Esophagus squamous epithelium (tissue), 5 donors: ENCODE measurements at places on chromosomes 2 and 18. TPM values are rescaled to one million over a fixed set of nuclear protein-coding genes. Genes with fewer than 3 reads are reported as not detected.

DNA sequence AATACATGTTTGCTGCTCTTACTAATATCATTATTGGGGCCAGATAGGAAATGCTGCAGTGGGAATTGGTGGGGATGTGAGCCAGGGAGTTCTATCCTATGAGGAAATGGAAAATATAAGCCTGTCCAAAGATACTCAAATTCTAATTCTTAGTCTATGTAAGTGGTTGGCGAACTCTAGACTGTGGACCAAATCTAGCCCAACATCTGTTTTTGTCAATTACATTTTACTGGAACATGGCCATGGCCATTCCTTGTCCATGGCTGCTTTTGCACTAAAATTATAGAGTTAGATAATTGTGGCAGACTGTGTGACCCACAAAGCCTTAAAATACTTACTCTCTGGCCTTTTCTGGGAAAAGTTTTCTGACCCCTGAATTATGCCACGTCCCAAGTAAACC is 113.3 kb downstream of the MGAT5 start:
- no peak for DNase-seq
- H3K27ac ChIP-seq = no peak overlapping the region
- H3K36me3 ChIP-seq = no peaks in the 10 kb centered on the region
- H3K4me3 ChIP-seq = no peak overlapping the region

DNA sequence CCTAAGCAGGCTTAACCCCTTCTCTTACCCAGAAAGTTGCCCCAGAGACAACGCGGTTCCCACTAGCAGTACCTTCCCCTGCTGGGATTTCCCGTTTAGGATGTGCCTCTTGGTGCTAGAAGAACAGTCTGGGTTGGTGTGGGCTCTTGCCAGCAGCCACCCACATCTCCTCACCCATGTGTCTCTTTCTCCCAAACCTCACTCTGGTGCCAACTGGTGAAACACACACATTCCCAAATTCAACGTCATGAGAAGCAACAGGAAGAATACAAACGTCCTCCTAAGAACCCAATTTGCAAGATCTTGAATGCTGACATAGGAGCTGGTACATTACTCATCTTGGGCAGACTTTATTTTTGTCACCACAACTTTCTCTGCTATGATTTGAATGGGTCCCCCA is 36.2 kb downstream of the DIPK1C start:
- H3K4me3 ChIP-seq = no peak overlapping the region
- no peak for DNase-seq
- no peak overlapping the region for H3K27ac ChIP-seq
- no peaks in the 10 kb centered on the region for H3K36me3 ChIP-seq

- no peak overlapping the region for H3K4me3 ChIP-seq
- no peak for DNase-seq
- peaks cover 6% of the 10 kb centered on the region for H3K4me1 ChIP-seq
These were observed 143.5 kb downstream of the AQP4 start for GRCh38 chr18:26721854-26722564.

GRCh38 chr2:175843625-175844024 is 158.4 kb downstream of the LNPK start:
- H3K36me3 ChIP-seq = no peaks in the 10 kb centered on the region
- H3K27ac ChIP-seq = no peak overlapping the region
- H3K27me3 ChIP-seq = no peaks in the 10 kb centered on the region
- DNase-seq = no peak
- no peak overlapping the region for H3K4me3 ChIP-seq

- H3K27ac ChIP-seq = no peak overlapping the region
- DNase-seq = no peak
- no peaks in the 10 kb centered on the region for H3K36me3 ChIP-seq
- no peaks in the 10 kb centered on the region for H3K27me3 ChIP-seq
- H3K4me3 ChIP-seq = no peak overlapping the region
These were observed 42.7 kb upstream of the ACTR3 start for GRCh38 chr2:113847144-113847543.

DNA sequence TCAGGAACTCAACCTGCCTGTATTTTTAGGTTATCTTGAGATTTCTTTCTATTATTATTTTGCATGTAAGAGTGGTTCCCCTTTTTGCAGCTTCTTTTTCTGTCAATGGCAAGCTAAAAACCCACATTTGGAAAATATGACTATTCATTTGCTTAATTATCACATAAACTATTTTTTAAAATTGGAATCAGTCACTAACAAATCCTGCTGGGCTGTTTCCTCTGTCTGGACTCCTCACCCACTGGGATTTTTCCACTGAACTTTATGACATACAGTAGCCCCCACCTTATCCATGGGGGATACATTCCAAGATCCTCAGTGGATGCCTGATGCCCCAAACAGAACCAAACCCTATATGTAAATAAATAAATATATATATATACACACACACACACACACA is 447.3 kb downstream of the DLGAP1 start:
- no peak for DNase-seq
- H3K4me3 ChIP-seq = no peak overlapping the region
- no peaks in the 10 kb centered on the region for H3K27me3 ChIP-seq

DNA sequence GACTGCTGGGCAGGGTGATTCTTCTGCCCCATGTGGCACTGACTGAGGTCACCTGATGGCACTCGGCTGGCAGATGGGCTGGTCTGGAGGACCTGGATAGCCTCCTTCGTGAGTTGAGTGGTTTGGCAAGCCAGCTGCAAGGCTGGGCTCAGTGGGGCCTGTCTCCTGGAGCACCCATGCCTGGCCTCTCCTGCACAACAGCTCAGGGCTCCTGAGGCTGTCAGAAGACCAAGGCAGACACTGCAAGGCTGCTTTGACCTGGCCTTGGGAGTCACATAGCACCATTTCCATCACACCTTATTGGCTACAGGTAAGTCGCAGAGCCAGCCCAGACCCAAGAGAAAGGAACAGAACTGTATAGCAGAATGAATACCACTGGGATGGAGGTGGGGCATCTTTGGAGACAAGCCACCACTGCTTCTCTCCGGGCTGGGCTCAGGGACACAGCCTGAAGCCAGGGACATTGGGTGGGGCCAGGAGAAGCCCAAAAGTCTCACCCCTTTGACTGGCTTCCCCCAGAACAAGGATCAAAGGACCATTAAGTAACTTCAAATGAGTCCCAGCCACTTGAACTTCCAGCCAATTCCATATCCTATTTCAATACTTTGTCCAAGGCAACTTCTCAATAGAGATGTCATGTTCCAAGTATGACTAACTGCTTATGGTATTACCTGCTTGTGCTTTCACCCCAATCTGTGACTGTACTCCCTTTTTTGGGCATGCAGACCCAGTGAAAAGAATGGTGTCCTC is 156.3 kb downstream of the CABLES1 start:
- DNase-seq = no peak
- H3K36me3 ChIP-seq = no peaks in the 10 kb centered on the region
- no peak overlapping the region for H3K4me3 ChIP-seq

DNA sequence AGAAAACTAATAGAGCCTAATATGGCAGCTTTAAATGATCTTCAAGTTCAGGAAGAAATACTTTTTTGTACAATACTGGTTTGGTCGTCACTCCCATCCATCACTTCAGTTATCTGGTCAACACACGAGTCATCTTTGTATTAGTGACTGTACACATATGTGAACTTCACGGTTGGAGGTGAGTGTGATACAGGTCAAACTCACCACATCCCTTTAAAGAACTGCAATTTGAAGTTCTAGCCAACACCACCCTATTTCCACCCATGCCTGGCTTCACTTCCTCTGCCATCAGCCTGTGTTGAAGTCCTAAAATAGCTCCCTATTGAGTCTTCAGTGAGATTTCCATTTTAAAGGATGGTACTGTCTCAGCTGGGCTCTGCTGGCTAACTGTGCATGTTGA is 361.9 kb downstream of the TXNL1 start:
- no peaks in the 10 kb centered on the region for H3K27me3 ChIP-seq
- DNase-seq = no peak
- no peaks in the 10 kb centered on the region for H3K4me1 ChIP-seq
- no peak overlapping the region for H3K27ac ChIP-seq
- H3K36me3 ChIP-seq = no peaks in the 10 kb centered on the region

DNA sequence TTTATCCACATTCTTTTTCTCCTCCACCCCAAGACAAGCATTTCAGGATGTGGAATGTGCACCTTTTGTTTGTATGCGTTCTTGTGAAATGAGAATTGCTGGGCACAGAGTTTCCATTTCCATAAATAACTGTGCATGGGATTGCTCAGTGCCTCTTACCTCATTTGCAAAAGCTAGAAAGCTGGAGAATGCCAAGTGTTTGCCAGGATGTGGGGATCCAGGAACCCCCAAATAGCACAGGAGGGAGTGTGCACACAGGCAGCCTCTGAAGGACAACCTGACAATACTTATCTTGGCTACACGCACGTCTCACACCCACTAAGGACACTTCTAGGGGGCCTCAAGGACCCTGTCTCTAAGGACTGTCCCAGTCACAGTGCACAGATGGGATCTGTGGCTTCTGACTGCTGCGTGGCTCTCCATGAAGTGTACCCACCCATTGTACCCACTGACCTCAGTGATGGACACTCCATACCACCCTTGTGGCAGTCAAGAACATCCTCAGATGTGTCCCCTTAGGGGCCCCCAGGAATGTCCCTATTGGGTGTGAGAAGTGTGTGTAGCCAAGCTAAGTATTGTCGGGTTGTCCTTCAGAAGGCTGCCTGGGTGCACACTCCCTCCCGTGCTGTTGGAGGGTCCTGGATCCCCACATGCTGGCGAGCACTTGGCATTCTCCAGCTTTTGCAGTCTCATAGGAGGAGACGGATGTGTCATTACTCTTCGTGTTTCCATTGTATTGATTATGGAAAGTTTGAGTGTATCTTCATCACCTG is 38.4 kb downstream of the CAPN13 start:
- no peaks in the 10 kb centered on the region for H3K36me3 ChIP-seq
- no peaks in the 10 kb centered on the region for H3K27me3 ChIP-seq
- no peak for DNase-seq
- H3K27ac ChIP-seq = no peak overlapping the region
- H3K4me3 ChIP-seq = no peak overlapping the region
- no peaks in the 10 kb centered on the region for H3K4me1 ChIP-seq

DNA sequence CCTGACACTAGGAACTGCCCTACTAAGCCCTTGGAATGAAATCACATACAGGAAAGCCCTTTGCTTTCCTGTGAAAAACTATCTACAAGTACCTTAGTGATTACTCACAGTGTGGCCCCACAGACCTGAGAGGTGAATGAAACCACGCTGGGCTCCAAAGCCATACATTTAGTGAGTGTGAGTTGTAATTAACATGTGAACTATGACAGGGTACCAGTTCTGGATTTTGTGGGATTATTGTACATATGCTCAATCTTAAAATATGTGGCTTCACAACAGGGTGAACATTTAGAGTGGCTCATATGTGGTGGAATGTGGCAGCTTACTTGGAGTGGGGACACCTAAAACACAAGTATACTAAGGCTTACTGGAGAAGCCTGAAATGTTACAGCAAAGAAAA is 12.3 kb downstream of the KCTD1 start:
- H3K36me3 ChIP-seq = no peaks in the 10 kb centered on the region
- H3K4me1 ChIP-seq = peaks cover 46% of the 10 kb centered on the region
- H3K27me3 ChIP-seq = no peaks in the 10 kb centered on the region

GRCh38 chr2:156005531-156005930 is 327.0 kb downstream of the NR4A2 start:
- H3K36me3 ChIP-seq = no peaks in the 10 kb centered on the region
- H3K4me3 ChIP-seq = no peak overlapping the region

DNA sequence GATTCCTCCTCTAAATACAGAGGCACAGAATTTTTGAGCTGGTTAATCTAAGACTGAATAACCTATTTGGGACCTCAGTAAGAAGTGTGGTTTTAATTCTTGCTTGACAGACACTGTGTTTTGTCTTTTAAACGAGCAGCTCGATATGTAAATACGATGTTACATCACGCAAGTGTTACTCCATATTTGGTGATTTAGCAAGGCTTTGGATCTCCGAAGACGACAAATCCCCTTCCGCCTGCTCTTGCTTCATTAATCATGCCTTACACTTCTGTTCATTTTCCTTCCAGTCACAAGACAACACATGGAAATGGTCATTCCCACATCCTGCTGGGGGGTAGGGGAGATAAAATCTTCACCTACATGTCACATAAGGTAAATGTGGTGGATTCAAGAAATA is 9.4 kb downstream of the BCL11A start:
- H3K4me3 ChIP-seq = no peak overlapping the region
- no peaks in the 10 kb centered on the region for H3K27me3 ChIP-seq
- H3K36me3 ChIP-seq = no peaks in the 10 kb centered on the region
- H3K27ac ChIP-seq = peak overlapping the region; percentile 89

DNA sequence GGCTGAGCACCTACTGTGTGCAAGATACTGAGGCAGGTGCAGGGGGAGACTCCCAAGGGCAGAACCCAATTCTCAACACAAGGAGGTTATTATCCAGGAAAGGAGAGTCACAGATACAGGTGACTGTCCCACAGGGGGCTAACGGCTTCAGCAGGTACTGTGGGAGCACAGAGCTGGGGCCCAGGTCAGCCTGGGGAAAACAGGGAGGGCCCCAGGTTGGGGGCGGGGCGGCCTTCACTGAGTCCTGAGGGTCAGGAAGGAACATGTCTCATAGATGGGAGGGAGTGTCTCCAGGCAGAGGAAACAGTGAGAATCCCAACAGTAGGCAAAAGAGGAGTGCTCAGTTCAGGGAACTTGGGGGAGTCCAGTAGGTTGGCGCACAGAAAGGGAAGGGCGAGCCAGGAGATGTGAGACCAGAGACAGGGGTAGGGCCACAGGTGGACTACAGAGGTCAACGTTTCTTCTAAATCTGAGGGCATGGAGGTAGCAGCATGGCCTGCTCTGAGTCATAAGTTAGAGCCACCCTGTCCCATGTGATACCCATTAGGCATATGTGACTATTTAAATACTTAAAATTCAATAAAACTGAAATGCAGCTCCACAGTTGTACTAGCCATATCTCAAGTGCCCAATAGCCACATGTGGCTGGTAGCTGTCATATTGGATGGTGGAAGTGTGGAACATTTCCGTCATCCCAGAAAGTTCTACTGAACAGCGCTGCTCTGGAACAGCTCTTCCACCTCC is 157.2 kb downstream of the TTC32 start:
- DNase-seq = no peak
- no peak overlapping the region for H3K4me3 ChIP-seq
- H3K36me3 ChIP-seq = no peaks in the 10 kb centered on the region
- no peaks in the 10 kb centered on the region for H3K27me3 ChIP-seq
- H3K4me1 ChIP-seq = peaks cover 2% of the 10 kb centered on the region
- no peak overlapping the region for H3K27ac ChIP-seq

DNA sequence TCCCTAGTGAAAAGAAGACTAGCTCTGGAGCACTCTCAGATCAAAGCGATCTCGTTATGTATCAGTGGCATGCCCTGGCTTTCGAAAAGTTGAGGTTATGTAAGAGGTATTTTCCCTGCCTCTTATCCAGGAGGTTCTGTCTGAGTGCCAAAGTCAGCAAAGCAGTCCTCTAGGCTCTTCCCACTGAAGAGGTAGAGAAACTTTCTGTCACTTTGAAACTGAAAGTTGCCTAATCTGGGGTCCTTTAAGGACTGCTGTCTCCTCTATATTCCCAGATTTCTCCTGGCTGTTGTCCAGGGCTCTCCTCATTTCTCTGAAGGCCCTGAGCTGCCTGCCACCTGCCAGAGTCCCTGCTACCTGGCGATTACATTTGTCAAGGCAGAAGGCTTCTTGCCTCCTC is 96.3 kb downstream of the B3GNT2 start:
- H3K27ac ChIP-seq = no peak overlapping the region
- peaks cover 14% of the 10 kb centered on the region for H3K4me1 ChIP-seq
- no peak for DNase-seq
- no peaks in the 10 kb centered on the region for H3K27me3 ChIP-seq
- H3K4me3 ChIP-seq = no peak overlapping the region

The IL1RL1 gene
- 0.45 TPM for total RNA-seq

The AGFG1 gene
- 31.3 TPM for total RNA-seq

The PROKR1 gene
- not detected for total RNA-seq

The PTPRM gene
- 6.5 TPM for total RNA-seq
